ENCODE measurements at places on chromosomes 11 and 22. TPM values are rescaled to one million over a fixed set of nuclear protein-coding genes. Genes with fewer than 3 reads are reported as not detected.

QSER1 gene
- 19.8 TPM for total RNA-seq

FAM111B gene
- total RNA-seq = 6.2 TPM

RFPL1 gene
- not detected for total RNA-seq

PRSS23 gene
- total RNA-seq = 415 TPM

GGT5 gene
- 3.7 TPM for total RNA-seq
